Activated naive CD8-positive, alpha-beta T cell treated with anti-CD3 and anti-CD28 coated beads for 36 hours (primary cell): ENCODE measurements at places on chromosomes 6 and 20.

GRCh38 chr6:137913434-137913833 lies 46.4 kb downstream of the TNFAIP3 start:
- H3K4me3 ChIP-seq, result no peak overlapping the region
- H3K27ac ChIP-seq, result no peak overlapping the region
- H3K36me3 ChIP-seq, result peaks cover 20% of the 10 kb centered on the region
- DNase-seq, result no peak
- H3K4me1 ChIP-seq, result peaks cover 32% of the 10 kb centered on the region

DNA sequence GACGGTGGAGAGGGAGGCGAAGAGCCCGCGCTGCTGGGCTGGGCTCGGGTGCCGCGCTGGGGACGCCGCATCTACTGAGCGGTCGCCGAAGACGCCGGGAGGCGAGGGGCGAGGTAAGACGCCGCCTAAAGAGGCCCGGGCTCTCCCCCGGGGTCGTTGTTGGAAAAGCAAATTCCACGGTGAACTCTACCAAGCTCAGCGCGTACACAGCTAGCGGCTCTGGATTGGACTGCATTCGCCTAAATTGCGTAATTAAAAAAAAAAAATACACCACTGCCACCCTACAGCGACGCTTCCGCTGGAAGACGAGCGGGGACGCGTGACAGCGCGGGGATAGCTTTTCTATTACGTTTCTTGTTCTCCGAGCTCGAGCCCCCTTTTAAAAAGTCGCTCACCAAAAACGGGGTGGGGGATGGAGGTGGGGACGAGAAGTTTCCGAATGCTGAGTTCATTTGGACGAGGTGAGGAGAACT lies 92.0 kb upstream of the PRDM1 start:
- H3K27me3 ChIP-seq, result peaks cover 77% of the 10 kb centered on the region
- peaks cover 27% of the 10 kb centered on the region for H3K4me1 ChIP-seq
- peak; percentile 34 for DNase-seq
- H3K36me3 ChIP-seq, result peaks cover 5% of the 10 kb centered on the region
- H3K27ac ChIP-seq, result peak overlapping the region; percentile 64
- H3K4me3 ChIP-seq, result peak overlapping the region; percentile 69

DNA sequence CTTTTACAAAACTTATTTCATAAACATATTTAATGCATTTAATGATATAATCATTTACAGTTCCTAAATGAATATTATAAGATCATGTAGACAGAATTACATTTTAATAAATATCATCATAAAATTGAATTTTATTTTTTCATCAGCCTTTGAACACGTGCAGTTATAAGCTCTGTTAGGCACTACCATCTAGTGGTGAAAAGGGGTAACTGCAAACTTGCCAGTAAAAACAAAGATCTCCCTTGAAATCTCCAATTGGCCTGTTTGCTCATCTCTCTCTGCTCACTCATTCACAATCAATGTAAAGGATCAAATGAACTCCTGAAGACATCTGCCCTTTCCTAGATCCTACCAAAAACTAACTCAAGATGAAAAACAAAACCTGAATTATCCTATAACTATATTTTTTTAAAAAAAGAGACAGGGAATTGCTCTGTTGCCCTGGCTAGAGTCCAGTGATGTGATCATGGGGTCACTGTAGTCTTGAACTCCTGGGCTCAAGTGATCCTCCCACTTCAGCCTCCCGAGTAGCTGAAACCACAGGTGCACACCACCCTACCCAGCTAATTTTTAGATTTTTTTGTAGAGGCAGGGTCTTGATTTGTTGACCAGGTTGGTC lies 31.7 kb downstream of the SAMHD1 start:
- peaks cover 5% of the 10 kb centered on the region for H3K36me3 ChIP-seq
- H3K27me3 ChIP-seq, result no peaks in the 10 kb centered on the region
- H3K4me3 ChIP-seq, result no peak overlapping the region
- peak overlapping the region; percentile 54 for H3K27ac ChIP-seq
- H3K4me1 ChIP-seq, result peaks cover 13% of the 10 kb centered on the region
- no peak for DNase-seq

- peaks cover 8% of the 10 kb centered on the region for H3K27me3 ChIP-seq
- H3K27ac ChIP-seq, result no peak overlapping the region
- H3K4me3 ChIP-seq, result no peak overlapping the region
Measured at GRCh38 chr20:62087227-62087626, 21.5 kb upstream of the TAF4 start.

DNA sequence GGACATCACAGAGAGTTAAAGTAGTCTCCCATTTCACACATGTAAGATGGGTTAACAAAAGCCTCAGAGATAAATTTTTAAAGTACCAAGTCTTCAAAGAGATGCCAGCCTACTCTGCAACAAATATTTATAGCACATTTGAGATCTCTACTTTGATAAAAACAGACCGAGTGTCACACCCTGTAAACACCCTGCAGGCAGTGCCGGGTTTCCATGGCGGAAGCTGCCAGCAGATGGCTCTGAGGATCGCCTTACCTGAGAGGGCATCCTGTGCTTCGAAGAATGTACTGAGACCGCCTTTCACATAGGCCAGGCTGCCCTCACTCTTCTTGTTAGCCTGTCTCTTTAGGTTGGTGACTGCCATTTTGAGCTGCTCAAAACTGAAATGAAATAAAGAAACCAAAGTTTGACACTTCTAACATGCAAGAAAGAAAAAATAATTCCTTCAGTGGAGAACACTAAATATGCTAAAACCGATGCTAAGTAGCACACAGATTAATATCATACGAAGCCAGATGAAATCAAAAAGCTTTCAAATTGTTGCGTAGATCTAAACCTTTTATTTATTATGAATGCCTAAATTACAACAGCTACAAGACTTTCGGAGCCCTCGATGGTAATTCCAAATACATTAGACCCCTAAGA lies 39.3 kb downstream of the HUS1B start:
- H3K4me3 ChIP-seq, result no peak overlapping the region
- H3K36me3 ChIP-seq, result peaks cover 19% of the 10 kb centered on the region
- H3K27ac ChIP-seq, result no peak overlapping the region
- no peaks in the 10 kb centered on the region for H3K27me3 ChIP-seq
- no peaks in the 10 kb centered on the region for H3K4me1 ChIP-seq
